ENCODE measurements at places on chromosomes 6 and 20. TPM values are rescaled to one million over a fixed set of nuclear protein-coding genes. Genes with fewer than 3 reads are reported as not detected.

The SGK2 gene
- 0.38 TPM for total RNA-seq

- no peak for DNase-seq
Observed at GRCh38 chr20:8127553-8128255, 4.4 kb upstream of the PLCB1 start.

The FIG4 gene
- total RNA-seq = 7.7 TPM

DNA sequence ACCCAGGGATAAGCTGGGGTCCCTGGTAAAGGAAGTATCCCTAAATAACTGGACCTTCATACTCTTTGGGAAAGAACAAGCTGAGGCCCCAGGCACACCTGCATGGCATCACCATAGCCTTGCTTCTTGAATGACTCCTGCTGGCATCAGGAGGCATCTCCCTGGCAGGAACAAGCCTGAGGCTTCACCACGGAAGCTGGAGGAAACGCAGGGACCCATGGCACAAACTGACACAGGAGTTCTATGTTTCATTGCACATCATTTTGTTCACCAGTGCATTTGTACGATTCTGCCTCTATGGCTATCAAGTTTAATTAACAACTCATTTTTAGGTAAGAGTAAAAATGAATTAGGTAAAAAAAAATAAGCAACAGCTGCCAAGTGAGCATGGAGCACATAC lies 619 bp upstream of the PDE7B start:
- no peak for DNase-seq

- DNase-seq = no peak
Observed at GRCh38 chr6:69631552-69632346, 165.1 kb downstream of the LMBRD1 start.

- no peak for DNase-seq
Observed at GRCh38 chr6:70834520-70834919, 122.3 kb downstream of the B3GAT2 start.

GRCh38 chr6:4511641-4512020 lies 264.6 kb upstream of the CDYL start:
- DNase-seq = no peak
